ENCODE measurements at places on chromosomes 5 and 9.

- no peak for DNase-seq
- H3K36me3 ChIP-seq, result no peaks in the 10 kb centered on the region
- H3K4me3 ChIP-seq, result no peak overlapping the region
- no peaks in the 10 kb centered on the region for H3K4me1 ChIP-seq
- H3K27me3 ChIP-seq, result no peaks in the 10 kb centered on the region
- no peak overlapping the region for H3K27ac ChIP-seq
These were observed 188.9 kb upstream of the RPS23 start for GRCh38 chr5:82466986-82467561.

DNA sequence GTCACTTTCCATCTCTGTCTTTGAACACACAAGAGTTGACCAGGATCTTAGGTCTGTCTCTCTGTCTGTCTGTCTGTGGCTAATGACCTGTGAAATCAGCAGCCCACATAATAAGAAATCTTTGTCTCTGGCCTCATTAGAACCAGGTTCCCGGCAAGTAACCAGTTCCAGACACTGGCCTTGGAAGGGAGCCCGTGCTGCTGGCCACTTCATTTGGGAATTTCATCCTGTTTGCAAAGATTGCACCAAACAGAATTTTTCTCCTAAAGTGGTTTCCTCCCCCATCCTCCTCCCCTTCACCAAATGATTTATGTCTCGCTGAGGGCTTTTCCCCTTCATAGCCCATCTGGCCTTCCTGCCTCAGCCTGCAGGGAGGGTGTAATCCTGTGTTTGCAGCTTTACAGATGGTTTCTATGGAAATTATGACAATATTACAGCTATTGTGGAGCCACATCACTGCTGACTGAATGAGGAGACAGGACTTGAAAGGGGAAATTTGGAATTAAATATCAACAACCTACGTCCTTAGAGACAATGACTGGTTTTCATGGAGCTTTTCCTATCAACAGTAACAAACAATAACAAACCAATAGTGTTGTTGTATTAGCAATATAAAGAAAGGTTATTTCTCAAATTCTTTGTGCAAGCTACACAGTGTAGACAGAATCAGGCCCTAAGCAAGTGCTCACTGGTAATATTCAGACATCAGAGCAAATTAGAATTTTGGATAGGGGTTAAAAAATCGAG lies 25.7 kb downstream of the DPYSL3 start:
- H3K4me1 ChIP-seq, result peaks cover 64% of the 10 kb centered on the region
- H3K36me3 ChIP-seq, result no peaks in the 10 kb centered on the region
- H3K27me3 ChIP-seq, result peaks cover 5% of the 10 kb centered on the region
- peak overlapping the region; percentile 62 for H3K27ac ChIP-seq

GRCh38 chr5:60903356-60903755 lies 41.5 kb downstream of the ERCC8 start:
- H3K27ac ChIP-seq, result no peak overlapping the region
- no peaks in the 10 kb centered on the region for H3K27me3 ChIP-seq
- H3K4me1 ChIP-seq, result no peaks in the 10 kb centered on the region
- peaks cover 51% of the 10 kb centered on the region for H3K36me3 ChIP-seq
- no peak for DNase-seq
- H3K4me3 ChIP-seq, result no peak overlapping the region

DNA sequence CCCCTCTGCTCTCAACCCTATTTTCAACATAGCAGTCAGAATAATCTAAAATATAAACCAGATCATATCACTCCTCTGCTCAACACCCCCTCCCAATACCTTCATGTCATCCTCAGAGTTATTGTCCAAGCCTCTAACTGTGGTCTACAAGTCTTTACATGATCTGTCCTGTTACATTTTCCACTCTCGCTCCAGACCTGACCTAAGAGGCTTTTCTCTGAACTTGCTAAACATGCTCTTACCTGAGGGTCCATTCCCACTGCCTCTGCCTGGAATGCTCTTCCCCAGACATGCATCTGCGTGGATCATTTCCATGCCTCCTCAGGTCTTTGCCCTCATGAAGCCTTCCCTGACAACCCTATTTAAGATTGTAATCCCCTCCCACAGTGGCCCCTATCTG lies 12.0 kb downstream of the NIPSNAP3B start:
- peak overlapping the region; percentile 71 for H3K27ac ChIP-seq
- no peaks in the 10 kb centered on the region for H3K36me3 ChIP-seq
- no peaks in the 10 kb centered on the region for H3K4me1 ChIP-seq
- no peak for DNase-seq

DNA sequence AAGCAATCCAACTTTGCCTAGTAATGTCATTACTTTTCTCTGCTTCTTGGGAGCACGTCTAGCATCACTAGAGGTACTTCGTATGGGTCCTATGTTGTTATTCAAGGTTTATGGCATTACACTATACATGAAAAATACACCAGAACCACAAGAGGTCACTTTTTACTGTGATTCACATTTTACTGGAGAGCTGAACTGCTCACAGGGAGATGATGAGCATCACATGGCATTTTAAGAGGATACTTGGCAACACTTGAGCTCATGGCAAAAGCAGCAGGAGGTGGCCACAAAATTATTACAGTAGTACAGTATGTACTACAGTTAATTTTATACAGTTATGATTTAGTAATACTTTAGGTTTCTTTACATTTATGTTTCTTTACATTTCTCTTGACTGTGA lies 223.4 kb downstream of the PARP8 start:
- DNase-seq, result no peak
- no peak overlapping the region for H3K4me3 ChIP-seq
- H3K27me3 ChIP-seq, result no peaks in the 10 kb centered on the region
- no peak overlapping the region for H3K27ac ChIP-seq
- H3K4me1 ChIP-seq, result no peaks in the 10 kb centered on the region

DNA sequence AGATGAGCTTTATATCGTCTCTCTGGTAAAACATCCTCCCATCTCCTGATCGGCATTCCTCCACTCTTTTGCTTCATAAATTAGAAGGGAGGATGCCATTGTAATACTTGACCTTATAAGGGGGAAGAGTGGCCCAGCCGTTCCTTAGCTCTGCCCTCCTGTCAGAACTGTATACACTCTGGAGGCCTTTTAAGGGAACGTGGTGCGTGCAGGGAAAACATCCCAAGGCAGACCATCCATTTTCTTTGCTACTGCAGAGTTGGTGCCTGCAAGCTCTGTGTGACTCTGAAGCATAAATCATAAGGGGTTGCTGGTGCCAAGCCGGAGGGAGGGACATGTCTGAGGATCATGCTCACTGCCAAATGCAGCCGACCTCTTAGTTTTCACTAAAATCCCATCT lies 90.4 kb downstream of the PGM5 start:
- H3K36me3 ChIP-seq, result no peaks in the 10 kb centered on the region
- H3K4me3 ChIP-seq, result no peak overlapping the region
- H3K27me3 ChIP-seq, result no peaks in the 10 kb centered on the region
- peaks cover 42% of the 10 kb centered on the region for H3K4me1 ChIP-seq
- DNase-seq, result no peak
- H3K27ac ChIP-seq, result peak overlapping the region; percentile 26

DNA sequence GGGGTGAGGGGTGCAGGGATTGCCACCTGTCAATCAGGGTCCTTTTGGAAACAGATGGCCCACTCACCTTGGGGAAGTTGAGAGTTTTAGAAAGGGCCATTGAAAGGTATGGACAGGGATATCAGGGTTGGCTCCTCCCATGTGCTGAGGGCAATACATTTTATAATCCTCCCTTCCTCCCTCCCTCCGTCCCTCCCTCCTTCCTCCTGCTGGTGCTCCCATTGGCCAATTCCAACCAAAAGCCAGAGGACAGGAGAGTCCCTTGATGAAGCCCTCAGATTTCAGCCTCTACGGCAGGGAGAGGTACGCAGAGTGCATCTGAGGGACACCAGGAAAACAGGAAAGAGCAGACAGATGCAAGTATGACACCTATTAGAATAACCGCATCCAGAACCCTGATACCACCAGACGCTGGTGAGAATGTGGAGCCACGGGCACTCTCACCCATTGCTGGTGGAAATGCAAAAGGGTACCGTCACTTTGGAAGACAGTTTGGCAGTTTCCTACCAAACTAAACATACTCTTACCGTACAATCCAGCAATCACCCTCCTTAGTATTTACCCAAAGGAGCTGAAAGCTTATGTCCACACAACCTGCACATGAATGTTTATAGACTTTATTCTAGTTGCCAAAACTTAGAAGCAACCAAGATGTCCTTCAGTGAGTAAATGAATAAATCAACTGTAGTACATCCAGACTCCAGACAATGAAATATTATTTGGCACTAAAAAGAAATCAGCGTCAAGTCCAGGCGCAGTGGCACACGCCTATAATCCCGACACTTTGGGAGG lies 58.2 kb upstream of the OTULINL start:
- H3K36me3 ChIP-seq, result no peaks in the 10 kb centered on the region
- H3K27me3 ChIP-seq, result no peaks in the 10 kb centered on the region
- no peak overlapping the region for H3K27ac ChIP-seq
- no peaks in the 10 kb centered on the region for H3K4me1 ChIP-seq
- H3K4me3 ChIP-seq, result no peak overlapping the region
- no peak for DNase-seq

- peak overlapping the region; percentile 67 for H3K27ac ChIP-seq
- no peak overlapping the region for H3K4me3 ChIP-seq
- H3K4me1 ChIP-seq, result no peaks in the 10 kb centered on the region
- DNase-seq, result no peak
- no peaks in the 10 kb centered on the region for H3K36me3 ChIP-seq
- no peaks in the 10 kb centered on the region for H3K27me3 ChIP-seq
These were observed 72.0 kb downstream of the CCNH start for GRCh38 chr5:87340716-87341115.

GRCh38 chr5:88930335-88930734 lies 47.4 kb upstream of the MEF2C start:
- no peaks in the 10 kb centered on the region for H3K4me1 ChIP-seq
- H3K4me3 ChIP-seq, result no peak overlapping the region
- H3K36me3 ChIP-seq, result no peaks in the 10 kb centered on the region
- no peaks in the 10 kb centered on the region for H3K27me3 ChIP-seq

DNA sequence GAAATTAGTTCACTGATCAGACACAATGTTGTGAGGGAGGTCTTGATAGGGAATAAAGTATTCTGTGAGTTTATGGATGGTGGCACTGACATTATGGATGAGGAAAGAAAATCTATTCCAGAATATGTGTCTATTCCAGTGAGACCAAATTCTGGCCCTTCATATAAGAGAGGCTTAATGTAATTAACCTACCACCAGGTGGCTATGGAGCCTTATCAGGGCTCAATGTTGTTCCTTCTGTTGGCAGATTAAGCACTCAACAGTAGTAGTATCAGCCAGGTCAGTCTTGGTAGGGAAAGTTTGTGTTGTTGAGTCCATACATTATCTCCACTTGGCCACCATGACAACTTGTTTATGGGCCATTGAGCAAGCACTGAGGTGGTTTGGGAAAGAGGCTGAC lies 41.7 kb upstream of the BARX1 start:
- no peak for DNase-seq
- no peak overlapping the region for H3K27ac ChIP-seq
- no peaks in the 10 kb centered on the region for H3K36me3 ChIP-seq
- no peaks in the 10 kb centered on the region for H3K4me1 ChIP-seq
- H3K4me3 ChIP-seq, result no peak overlapping the region
